ENCODE measurements at places on chromosomes 16 and 17. TPM values are rescaled to one million over a fixed set of nuclear protein-coding genes. Genes with fewer than 3 reads are reported as not detected.
A peak's percentile ranks its signal among the peaks of the same experiment; 100 is the strongest.

DNA sequence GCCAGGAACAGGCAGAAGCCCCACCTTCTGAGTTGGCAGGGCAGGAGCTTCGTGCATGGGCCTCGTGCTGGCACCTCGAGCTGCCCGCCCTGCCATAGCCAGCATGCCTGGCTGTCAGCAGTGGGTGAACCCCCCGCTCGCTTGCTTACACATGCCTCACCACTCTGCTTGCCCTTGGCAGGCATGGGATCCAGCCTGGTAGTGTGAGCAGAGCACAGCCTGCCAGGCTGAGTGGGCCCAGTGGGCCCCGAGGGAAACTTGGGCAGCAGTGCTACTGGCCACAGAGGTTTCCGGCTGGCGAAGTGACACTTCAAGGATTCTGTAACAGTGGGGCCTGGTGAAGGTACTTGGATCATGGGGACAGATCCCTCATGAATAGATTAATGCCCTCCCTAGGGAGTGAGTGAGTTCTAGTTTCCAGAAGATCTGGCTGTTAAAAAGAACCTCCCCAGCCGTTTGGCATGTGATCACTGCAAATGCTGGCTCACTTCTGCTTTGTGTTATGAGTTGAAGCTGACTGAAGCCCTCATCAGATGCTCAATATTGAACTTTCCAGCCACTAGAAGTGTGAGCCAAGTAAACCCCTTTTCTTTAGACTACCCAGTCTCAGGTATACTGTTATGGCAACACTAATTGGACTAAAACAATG lies 114.7 kb downstream of the BCAS3 start:
- DNase-seq = no peak

DNA sequence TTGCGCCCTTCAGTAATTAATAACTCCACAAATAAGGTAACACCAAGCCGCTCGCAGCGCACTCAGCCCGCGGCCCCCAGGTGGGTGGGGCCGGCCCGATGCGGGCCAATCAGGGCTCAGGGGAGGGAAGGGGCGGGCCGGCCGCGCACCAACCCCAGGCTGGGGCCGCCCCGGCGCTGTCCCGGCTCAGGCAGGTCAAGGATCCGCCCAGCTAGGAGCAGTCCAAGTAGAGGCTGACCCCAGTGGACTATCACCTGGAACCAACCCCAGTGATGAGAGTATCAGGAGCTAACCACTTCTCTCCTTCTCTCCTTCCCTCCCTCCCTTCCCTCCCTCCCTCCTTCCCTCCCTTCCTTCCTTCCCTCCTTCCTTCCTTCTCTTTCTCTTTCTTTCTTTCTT lies 110.8 kb downstream of the C16orf78 start:
- DNase-seq = peak; percentile 72

GRCh38 chr17:45719335-45720071 lies 64.6 kb upstream of the CRHR1 start:
- peak; percentile 68 for DNase-seq

DNA sequence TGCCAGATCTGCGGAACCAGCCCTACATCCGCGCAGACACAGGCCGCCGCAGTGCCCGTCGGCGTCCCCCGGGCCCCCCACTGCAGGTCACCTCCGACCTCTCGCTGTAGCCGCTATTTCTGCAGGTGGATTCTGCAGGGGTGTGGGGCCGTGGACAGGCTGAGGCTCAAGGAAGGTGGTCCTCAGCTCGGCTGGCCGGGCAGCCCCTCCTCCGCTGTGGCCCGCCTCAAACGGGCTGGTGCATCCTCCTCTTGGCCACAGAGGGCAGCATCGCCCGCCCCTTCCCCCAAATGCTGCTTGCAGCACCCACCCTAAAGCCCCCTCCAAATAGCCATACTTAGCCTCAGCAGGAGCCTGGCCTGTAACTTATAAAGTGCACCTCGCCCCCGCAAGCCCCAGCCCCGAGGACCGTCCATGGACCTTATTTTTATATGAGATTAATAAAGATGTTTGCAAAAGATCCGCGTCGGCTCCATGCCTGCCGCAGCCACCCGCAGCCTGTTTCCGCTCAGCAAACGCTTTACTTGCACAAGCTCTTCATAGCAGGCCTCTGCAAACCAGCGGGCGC lies 14.9 kb downstream of the SPATA32 start:
- peak; percentile 66 for DNase-seq

DNA sequence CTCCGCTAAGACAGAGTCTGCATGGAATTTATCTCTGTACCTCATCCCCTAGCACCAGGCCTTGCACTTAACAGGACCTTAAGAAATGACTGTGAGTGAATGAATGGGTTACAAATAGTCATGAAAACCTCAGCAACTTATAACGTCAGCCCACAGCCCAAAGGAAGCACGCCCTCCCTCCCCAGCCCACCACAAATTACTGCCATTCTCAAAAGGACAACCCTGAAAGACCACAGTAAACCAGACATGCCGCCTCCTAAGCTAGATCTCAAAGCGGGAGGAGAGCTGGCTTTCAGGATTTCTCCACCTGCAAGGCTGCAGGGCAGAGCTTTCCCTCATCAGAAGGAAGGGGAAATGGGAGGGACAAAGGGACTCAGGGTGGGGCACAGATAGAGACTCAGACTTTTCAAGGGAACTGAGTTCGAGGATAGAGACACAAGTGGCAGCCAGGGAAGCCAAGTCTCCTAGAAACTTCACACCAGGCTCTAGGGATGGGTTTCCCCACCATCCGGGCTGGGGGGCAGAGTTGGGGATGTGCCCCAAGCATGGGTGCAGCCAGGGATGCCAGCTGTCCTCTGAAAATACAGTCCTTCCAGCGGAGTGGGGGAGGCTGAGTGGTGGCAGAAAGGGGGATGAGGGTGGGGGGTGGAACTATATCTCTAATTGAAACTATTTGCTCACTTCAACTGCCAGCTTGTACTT lies 56.7 kb downstream of the PLXDC1 start:
- no peak for DNase-seq

GRCh38 chr16:58264961-58265479 lies 29.8 kb downstream of the PRSS54 start:
- peak; percentile 81 for DNase-seq

DNA sequence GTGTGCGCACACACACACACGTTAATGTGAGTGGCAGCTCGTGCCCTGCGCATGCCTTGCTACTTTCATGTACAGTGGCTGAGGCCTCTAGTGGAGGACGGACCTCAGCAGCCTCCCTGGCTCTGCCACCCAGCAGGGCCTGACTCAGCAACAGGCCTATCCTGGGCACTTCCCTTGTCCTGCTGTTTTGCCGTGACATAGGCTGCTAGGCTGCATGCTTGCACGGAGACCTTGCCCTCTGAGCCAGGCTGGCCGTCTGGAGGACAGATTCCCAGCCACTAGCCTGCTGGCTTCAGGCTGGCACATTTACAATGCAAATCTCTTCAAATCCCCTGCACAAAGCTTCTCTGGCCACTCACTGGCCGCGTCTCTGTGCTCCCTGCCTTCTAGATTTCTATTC lies 9.5 kb downstream of the RNF213 start:
- no peak for DNase-seq

The HID1 gene
- total RNA-seq = 15.3 TPM

DNA sequence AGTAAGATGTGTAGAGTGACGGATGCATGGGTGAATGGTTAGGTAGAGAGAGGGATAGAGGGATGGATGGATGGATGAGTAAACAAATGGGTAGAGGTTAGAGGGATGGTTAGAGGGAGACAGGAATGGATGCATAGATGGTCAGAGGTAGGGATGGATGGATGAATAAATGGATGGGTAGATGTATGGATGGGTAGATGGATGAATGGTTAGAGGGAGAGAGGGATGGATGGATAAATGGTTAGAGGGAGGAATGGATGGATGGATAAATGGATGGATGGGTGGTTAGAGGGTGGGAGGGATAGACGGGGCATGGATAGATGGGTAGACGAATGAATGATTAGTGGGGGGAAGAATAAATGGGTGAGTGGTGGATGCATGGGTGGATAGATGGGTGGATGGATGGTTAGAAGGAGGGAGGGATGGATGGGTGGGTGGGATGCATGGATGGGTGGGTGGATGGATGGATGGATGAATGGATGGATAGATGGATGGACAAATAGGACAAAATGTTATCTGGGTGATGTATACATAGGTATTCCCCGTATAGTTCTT lies 29.2 kb upstream of the SNN start:
- no peak for DNase-seq

The KCNJ2 gene
- 3.0 TPM for total RNA-seq

The OR2C1 gene
- not detected for total RNA-seq

The CCL13 gene
- 0.32 TPM for total RNA-seq

DNA sequence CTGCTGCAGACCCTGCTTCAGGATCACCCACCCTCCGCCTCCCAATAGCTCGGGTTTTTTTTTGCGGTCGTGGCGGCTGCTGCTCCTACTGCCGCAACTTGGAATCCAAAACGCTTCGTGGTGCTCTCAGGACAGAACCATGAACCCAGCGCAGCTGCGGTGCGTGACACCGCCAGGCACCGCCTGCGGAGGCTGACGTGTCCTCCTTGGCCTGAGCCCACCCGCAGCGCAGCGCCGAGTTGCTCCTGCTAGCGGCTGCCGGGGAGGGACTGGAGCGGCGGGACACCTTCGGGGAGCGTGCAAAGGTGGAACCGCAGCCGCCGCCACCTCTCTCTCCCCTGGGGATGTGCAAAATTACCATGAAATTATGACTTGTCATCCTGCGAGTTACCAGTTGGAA lies 1893.0 kb downstream of the TP53TG3F start:
- no peak for DNase-seq

The HSPB9 gene
- not detected for total RNA-seq

The KRT33B gene
- total RNA-seq = not detected

- DNase-seq = no peak
These were observed 31.0 kb upstream of the ST6GALNAC1 start for GRCh38 chr17:76674600-76674999.

The AFMID gene
- total RNA-seq = 61.2 TPM

GRCh38 chr17:69593716-69594115 lies 179.2 kb downstream of the MAP2K6 start:
- no peak for DNase-seq

DNA sequence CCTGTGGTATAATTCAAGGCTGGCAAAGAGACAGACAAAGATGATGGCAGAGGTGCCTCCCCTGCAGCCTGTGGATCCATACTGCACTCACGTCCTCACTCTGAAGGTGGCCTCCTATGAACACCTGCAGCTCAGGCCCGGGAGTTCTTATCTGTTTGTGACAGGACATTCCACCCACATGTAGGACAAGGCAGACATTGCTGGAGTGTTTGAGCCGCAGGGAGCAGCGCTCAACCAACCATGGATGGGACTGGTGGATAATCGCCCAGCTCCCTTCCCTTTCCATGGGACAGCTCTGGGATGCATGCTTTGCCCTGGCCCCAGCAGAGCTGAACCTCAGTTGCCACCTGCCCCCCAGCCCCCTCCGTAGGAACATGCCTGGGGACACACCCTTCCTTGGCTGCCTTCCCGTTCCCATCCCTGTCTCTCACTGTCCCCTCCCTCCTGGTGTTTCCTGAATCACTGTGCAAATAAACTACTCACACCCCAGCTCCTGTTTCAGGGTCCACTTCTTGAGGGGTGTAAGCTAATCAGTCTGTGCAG lies 22.2 kb downstream of the ITPRIPL2 start:
- DNase-seq = peak; percentile 46

The SPIRE2 gene
- total RNA-seq = 21.7 TPM

GRCh38 chr17:63995626-63996025 lies 2.5 kb upstream of the PRR29 start:
- DNase-seq = no peak

DNA sequence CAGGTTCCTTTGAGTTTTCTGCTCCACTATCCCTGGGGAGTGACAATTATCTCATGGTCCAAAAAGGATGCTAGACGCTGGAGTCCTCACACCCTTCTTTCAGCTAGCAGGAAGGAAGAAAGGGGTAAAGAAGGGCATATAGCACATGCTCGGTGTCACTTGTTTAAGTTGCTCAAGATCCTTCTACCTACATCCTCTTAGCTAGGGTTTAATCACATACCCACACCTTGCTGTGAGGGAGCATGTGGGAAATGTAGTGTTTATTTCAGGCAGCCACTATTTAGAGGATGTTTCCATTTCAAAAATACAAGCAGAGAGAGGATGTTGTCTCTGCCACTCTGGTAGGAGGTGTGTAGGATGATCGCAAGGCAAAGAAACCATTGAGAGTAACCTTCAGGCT lies 4.5 kb downstream of the PRKCB start:
- no peak for DNase-seq

GRCh38 chr17:70622368-70623260 lies 453.3 kb downstream of the KCNJ2 start:
- DNase-seq = peak; percentile 63

All from hepatocyte (in vitro differentiated cells).